ENCODE measurements at places on chromosomes 13 and 19. TPM values are rescaled to one million over a fixed set of nuclear protein-coding genes. Genes with fewer than 3 reads are reported as not detected.

The KL gene
- not detected for polyA plus RNA-seq

GRCh38 chr13:95185851-95186250 is 115.4 kb downstream of the ABCC4 start:
- DNase-seq = no peak

- no peak for DNase-seq
Observed at GRCh38 chr13:62129000-62129551, 713.4 kb upstream of the PCDH20 start.

DNA sequence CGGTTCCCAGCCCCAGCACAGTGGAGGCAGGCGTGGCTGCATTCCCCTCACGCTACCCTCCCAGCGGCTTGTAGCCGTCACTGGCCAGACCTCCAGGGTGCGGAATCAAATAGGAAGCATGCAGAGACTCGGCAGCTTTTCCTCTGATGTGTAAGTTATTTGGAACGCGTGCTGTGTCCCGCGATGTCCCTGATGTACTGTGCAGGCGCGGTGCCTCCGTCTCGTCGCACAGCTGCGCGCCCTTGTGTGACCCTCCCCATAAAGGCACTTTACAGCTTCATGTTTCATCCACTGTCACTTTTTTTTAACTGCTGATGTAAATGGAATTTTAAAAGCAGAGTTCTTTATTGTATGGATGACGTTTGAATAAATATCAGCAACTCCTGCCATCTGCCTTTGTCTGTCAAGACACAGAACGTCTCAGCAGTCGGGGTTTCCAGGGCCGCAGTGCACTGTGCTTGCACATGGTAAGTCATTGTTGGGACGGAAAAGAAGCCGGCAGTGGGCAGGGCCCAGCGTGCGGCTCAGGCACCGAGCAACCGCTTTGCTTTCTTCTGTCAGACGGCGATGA is 7.3 kb upstream of the F7 start:
- no peak for DNase-seq

The ZNF426 gene
- 2.0 TPM for polyA plus RNA-seq

All from foreskin keratinocyte (primary cell).